ENCODE measurements at places on chromosomes 11 and 22.

DNA sequence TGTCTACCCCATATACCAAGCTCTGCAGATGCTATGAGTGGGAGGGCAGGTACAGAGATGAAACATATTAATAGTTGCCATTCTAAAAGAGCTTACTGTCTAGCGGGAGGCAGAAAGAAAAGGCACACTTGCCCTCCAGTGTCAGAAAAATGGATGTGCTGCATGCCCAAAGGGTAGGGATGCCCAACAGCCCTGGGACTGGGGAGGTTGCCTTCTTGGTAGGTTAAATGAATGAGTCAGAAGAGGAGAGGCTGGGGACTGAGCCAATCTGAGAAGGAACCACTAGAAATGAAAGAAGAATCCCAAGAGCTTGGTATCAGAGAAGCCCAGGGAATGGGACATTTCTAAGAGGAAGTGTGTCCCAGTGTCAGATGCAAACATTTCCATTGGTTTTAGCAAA lies 1.2 kb downstream of the BIRC3 start:
- DNase-seq, result peak; percentile 65

- no peak for DNase-seq
Observed at GRCh38 chr11:68302670-68303069, 9.7 kb upstream of the LRP5 start.

- no peak for DNase-seq
Observed at GRCh38 chr11:34986883-34987520, 70.6 kb downstream of the PDHX start.

DNA sequence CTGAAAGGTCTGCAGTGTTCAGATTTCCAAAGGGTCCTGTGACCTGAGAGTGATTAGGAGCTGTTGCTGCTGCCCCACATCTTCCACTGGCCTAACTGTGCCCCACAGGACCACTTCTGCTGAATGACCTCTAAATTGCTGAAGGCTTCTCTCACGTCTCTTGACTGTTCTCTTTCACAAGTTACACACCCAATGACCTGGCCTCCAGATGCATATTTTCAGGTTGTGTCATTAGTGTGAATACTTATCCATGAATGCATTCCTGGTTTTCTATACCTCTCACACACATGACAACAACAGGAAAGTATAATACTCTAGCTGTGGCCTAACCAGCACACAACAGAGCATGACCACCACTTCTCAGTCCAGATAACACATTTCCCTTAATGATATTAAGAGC lies 15.4 kb downstream of the PRR14L start:
- DNase-seq, result no peak

GRCh38 chr11:32438866-32439489 lies 3.6 kb upstream of the WT1 start:
- no peak for DNase-seq

All from activated naive CD4-positive, alpha-beta T cell treated with anti-CD3 and anti-CD28 coated beads, Interleukin-2, amount 10 ng/mL, durations not matched to agents 7 days and 5 days (primary cell).